ENCODE measurements at places on chromosomes 6 and 20.

DNA sequence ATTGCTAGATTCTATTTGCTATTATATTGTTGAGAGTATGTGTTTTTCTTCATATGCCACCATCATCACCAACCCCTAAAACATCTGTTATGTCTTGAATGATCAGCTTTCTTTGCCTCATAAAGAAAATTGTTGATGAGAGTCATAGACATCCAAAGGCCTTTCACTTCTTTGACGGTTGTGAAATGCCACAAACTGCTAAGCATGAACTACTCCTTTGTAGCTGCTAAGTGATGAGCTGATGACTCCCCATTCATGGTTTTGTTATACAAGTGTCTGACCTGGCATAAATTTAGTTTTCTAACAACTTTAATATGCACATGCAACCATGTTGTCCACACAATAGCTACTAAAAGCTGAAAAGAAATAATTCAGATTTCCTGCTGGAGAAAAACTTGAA lies 684 bp upstream of the MED23 start:
- DNase-seq: no peak

DNA sequence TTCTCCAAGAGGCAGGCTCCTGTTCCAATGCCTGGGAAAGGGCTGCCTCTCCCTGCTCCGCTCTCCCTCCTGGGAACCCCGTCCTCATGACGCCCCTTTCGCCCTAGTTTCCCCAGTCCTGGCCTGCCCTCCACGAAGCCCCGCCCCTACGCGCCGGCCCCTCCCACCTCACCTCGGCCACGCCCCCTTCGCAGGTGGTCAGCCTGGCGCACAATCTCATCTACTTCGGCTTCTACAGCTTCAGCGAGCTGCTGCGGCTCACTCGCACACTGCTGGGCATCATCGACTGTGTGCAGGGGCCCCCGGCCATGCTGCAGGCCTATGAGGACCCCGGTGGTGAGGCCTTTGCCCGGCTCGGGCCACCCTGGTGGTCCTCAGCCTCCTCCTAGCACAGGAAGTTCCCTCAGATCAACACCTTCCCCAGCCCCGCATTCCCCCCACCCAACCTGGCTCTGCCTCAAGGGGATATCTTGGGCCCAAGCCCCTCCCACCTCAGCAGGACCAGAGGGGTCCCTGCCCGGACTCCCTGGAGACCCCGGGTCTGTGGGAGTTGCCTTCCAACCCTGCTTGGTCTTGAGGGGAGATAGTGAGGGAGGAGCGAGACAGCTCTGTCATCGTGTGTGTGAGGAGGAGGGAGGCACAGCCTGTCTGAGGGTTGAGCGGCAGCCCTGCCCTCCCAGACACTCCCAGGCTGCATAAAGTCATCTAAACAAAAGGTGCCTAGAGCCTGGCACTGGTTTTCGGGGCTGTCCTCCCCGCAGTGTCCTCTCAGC lies 40.3 kb downstream of the UQCC2 start:
- no peak for DNase-seq

DNA sequence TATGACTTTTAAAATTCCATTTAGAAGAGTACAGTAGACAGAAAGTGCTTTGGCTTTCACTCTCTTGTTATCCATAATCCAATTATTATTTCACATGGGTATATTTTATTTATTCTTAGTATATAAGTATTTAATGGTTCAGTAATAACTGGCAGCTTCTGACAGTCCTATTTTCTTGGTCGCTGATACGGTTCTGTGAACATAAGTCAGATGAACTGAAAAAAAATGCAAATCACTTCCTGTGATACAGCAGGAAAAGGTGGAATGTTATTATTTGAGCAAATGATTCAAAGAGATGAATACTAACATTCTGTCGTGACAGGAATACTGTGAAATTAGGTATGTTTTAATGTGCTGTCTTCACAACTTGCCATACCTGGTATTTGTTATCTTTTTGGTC lies 132.3 kb downstream of the ARHGAP18 start:
- no peak for DNase-seq

GRCh38 chr6:157887892-157888291 lies 64.8 kb downstream of the SNX9 start:
- DNase-seq: no peak

- no peak for DNase-seq
These were observed 68.8 kb upstream of the GATA5 start for GRCh38 chr20:62544505-62545055.

DNA sequence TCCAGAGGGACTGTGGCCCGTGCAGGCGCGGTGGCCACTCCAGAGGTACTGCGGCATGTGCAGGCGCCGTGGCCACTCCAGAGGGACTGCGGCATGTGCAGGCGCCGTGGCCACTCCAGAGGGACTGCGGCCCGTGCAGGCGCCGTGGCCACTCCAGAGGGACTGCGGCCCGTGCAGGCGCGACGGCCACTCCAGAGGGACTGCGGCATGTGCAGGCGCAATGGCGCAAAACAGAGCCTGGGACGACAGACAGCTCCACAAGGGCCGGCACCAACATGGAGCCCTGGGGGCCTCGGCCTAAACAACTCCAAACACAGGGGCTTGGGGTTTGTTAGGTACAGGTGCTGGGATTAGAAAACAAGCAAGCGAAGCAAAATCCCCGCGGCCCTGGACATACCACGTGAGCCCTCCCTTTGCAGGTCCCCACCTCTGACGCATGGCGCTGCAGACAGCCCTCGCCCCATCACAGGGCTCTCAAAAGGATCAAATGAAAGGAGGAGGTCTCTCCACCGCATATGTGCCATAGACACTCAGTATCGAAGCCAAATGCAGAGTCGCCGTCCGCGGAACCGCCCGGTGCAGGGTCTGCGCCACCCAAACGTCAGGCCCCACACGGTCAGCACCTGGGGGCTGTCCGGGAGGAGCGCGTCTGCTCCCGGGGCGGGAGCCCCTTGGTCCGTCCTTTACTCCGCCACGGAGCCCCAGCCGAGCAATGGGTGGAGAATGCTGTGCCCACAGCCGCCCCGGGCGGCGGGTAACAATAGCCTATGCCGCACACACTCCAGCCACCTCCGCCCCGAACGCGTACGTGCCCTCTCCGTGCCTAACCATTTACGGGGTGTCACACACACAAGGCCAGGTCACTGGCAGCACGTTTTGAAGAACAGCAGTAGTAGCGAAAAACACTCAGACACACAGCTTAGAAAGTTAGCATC lies 85.7 kb downstream of the TAF4 start:
- DNase-seq: no peak

- no peak for DNase-seq
These were observed 36.5 kb downstream of the SULF2 start for GRCh38 chr20:47748823-47749222.

DNA sequence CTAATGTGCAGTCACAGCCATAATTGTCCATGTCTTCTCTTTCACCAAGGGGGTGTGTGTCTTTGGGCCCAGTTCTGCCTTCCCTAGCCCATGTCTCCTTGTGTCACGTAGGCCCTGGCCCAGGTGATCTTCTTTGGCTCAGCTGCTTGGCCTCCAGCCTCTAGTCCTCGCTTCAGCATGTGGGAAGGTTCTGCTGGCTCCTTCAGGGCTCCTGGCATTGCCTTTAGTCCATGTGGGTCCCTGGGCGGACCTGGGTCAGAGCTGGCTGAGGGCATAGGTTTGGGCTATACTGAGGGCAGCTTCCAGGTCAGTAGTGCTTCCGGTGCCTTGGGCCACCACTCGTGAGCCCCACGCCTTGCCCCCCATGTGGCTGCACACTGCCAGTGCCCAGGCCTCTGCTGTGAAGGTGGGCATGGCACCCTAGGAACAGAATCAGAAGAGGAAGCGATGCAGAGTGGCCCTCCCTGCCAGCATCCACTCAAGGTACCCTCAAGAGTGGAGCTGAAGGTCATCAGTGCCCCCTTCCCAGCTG lies 12.8 kb downstream of the AARS2 start:
- no peak for DNase-seq

- peak; percentile 65 for DNase-seq
These were observed at the start of gene HLA-DQB1 for GRCh38 chr6:32666420-32667300. HLA-DQB1 (minus strand) TSS chr6:32666657; CDS start chr6:32666607, 50 bp downstream.

GRCh38 chr20:3459881-3460307 lies 10.9 kb upstream of the ATRN start:
- DNase-seq: no peak

GRCh38 chr6:145015739-145016558 lies 719.4 kb downstream of the EPM2A start:
- DNase-seq: no peak

GRCh38 chr6:143842461-143842901 lies 657 bp upstream of the LTV1 start:
- no peak for DNase-seq

- DNase-seq: no peak
These were observed 47.7 kb downstream of the SCML4 start for GRCh38 chr6:107776415-107776814.
